ENCODE measurements at places on chromosomes 2 and 18.

DNA sequence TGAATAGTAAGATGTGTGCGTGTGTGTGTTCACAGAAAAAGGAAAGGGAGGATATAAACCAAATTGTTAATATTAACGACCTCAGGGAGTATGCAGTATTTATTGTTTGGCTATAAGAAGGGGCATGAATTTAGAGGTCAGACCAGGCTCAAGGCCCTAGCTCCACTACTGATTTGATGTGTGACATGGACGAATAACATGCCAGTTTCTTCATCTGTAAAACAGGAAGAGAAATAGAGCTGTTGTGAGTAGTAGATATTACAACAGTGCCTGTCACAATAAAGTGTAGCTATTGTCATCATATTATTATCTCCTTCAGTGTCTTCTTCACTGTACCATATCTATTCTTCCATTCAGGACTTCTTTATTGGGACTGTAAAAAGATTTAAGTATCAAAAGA is 4.1 kb upstream of the MAT2A start:
- DNase-seq = no peak

- DNase-seq = no peak
Measured at GRCh38 chr2:24855726-24856125, 62.5 kb downstream of the CENPO start.

DNA sequence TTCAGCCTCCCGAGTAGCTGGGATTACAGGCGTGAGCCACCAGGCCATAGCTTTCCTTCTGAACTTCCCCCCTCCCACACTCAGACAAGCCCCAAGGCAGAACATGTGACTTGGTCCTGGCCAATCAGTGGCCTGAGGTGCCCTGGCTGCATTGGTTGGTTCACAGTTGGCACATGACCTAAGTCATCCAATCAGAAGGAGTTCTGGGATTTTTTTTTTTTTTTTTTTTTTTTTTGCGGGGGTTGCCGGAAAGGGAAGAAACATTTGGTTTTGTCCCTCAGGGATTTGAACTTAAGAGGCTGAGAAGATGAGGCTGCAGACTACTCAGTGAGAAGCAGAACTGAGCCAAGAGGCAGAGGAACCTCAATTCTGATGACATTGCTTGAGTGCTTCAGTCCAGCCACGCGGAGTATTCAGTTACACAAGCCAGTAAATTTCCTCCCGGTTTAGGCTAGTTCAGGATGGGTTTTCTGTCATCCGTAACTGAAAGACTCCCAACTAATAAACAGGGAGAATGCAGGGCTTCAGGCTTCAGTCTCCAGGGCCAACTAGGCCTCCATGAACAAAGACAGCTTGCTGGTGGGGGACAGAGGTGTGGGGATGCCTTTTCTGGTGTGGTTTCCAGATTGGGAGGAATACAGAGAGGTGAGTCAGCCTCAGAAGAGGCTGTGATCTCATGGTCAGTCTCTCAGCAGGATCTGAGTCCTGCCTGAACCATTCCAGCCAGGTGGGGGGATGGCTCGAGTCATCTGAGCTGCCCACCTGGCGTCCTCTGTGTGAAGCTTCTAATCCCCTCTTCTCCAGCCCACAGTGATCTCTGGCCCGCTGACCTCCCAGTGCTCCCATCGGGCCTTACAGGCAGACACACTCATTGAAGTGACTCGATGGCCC is 9.2 kb downstream of the PTMA start:
- DNase-seq = no peak

DNA sequence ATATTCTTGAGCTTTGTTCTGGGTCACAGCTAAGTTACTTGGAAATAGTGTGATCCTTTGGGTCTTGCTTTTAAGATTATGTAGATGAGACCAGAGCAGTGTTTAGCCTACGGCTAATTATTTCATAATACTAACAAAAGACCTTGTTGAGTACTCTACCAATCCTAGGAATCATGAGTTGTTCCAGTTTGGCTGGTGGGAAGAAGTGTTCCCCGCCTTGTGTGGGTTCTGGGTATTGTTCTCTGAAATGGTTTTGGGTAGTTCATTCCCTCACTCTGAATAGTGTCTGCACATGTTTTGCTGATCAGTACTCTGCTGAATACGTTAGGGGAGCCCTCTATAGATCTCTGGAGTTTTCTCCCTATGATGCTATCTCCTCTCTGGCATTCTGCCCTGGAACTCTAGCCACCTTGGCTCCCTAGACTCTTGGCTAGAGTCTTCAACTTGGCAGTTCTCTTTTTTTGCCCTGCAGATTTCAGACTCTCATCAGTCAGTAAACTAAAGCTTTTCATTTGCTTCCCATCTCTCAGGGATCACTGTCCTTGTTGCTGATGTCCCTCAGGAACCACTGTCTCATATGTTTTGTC is 48.4 kb downstream of the NEMP2 start:
- DNase-seq = no peak

- DNase-seq = no peak
Measured at GRCh38 chr2:64460330-64460729, 6.4 kb downstream of the LGALSL start.

DNA sequence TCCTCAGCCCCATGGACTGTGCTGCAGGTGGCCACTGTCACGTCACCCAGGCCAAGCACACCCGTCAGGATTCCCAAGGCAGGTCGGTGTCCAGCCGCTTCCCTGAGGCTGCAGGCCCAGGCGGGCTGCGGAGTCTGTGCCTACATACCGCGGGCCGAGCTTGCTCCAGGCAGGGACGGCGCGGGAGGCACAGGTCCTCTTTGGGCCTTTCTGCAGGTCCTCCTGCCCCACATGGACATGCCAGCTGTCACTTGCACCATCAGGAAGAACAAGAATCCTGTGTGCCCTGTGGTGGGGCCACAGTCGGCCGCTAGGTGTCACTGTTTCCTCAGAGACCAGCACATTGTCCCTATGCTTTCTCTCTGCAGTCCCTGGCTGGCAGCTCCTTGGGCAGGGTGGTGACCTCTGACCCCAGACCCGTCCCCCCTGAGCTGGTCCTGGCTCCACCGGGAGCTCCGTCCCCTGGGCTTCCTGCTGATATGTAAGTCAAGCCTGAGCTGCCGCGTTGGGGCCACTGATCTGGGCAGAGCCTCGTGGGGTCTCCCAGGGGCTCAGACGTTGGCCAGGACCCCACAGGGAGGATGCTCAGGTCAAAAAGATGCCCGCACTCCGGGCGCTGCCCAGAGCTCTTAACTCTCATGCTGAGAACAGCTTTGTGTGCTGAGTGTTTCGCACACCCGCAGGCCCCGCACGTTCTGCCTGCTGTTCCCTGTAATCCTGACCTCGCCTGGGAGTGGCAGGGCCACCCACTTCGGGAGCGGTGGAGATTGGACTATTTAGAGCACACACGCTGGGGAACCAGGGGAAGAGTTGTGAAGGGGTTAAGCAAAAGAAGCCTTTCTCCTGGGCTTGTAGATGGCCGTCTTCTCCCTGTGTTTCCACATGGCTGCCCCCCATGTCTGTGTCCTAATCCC is 17.3 kb upstream of the AGXT start:
- DNase-seq = peak; percentile 64

DNA sequence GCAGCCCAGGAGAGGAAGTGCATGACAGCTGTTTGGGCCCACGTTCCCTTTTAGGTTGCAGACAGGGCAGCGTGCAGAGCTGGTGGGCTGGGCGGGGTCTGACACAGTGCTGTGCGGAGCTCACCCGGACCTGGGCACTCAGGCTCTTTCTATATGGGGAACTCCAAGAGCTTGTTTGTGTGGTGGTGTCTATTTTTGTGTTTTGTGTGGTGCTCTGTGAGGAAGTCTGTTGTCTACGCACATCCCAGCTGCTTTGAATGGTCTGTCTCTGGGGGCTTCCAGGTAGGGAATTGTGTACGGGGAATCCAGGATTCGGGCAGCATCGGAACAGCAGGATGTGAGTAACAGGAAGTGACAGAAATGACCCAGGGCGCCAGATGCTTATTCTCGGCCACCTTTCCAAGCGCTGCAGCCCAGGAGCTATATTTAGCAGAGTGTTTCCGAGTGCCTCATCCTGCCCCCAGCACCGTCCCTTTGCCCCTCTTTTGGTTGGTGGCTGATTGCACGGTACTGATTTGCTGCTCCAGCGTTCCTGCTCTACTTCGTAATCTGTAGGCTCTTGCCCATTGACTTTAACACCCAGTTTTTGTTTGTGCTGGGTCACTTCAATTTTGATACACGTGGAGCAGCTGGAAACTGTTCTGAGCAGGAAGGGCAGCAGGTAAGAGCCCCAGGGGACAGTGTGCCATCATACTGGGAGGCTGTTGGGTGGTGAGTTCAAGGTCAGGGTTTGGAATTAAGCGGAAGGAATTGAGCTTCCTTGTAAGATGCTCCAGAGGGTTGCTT is 64.7 kb downstream of the DGKD start:
- no peak for DNase-seq

- no peak for DNase-seq
Measured at GRCh38 chr18:27382567-27383216, 197.6 kb upstream of the CHST9 start.

- no peak for DNase-seq
Measured at GRCh38 chr18:8673256-8674209, 31.8 kb upstream of the MTCL1 start.

- DNase-seq = no peak
Measured at GRCh38 chr18:57843386-57843785, 40.3 kb upstream of the ATP8B1 start.

- no peak for DNase-seq
Measured at GRCh38 chr2:58241546-58241864, 380 bp upstream of the FANCL start.

GRCh38 chr2:40962026-40962425 is 510.1 kb upstream of the SLC8A1 start:
- no peak for DNase-seq

DNA sequence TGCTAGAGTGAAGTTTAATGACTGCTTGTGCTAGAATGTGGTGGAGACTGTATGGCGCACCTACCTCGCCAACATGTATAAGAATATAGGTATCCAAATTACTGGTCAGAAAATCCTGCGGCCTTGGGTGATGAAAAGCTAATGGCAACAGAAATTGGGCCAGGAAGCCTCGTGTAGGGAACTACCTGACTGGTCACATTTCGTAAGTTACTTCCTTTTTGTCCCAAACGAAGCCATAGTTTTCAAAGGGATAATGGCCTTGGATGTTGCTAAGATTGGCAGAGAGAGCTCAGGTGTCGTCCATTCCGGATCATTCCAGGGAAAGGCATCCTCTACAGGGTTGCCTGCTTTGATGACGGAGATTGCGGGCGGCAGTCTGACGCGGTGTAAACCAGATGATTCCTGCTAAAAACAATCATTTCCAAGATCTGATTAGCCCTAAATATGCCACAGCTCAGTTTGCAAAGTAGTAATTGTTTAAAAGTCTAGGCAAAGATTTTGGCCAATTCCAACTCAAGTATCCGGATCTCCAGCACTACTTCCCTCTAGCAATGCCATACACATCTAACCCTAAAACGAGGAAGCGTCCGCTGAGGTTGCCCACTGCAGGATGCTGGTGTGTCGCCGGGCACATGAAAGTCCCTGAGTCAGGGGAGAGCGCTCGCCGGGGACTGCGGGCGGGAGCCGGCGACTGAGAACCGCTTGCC is 708 bp upstream of the MALT1 start:
- no peak for DNase-seq

GRCh38 chr2:46534589-46534988 is 55.2 kb downstream of the TMEM247 start:
- DNase-seq = no peak

DNA sequence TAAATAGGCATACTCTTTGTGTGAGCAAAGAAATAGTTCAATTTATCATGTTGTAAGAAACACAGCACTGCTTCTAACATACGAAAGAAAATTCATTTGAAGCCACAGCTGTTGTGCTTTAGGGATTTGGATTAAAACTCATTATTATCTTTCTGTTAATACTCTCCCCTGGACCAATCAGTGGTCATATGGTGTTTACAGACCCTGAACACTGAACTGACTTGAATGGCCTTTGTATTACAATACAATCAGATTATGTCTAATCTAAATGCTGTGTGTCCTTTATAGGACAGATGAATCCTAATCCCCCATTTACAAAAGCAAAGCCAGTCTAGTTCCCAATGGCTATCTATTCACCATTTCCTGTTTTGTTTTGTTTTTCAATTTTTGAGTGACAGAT is 36.5 kb downstream of the ZNF385B start:
- no peak for DNase-seq

DNA sequence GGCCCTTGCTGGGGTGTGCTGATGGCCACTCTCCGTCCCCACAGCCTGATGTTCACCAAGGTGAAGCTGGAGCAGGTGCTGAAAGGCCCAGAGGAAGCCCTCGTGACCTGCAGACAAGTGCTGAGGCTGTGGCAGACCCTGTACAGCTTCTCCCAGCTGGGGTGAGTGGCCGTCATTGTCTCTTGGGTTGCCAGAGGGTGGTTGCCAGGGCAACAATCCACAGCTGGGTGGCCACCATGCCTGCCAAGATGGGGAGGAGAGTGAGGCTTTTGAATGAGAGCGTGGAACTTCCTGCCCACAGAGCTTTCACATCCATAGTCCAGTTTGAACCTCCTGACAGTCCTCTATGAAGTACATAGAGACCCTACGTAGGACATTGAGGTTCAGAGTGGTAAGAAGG is 108.8 kb downstream of the STPG4 start:
- DNase-seq = no peak

- DNase-seq = no peak
Measured at GRCh38 chr2:28052691-28053090, 162.2 kb downstream of the BABAM2 start.

- DNase-seq = no peak
Measured at GRCh38 chr18:44885507-44885906, 204.8 kb downstream of the SETBP1 start.

DNA sequence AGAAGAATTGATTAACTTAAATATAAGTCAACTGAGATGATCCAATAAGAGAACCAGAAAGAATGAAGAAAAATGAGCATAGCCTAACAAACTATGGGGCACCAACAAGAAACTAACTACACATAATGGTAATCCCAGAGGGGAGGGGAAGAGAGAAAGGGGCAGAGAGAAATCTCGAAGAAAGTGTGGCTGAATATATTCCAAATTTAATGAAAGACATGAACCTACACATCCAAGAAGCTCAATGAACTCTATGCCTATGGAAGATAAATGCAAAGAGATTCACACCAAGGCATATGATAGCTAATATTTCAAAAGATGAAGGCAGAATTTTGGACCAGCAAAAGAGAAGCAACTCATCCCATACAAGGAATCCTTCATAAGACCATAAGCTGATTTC is 649.2 kb downstream of the ZEB2 start:
- DNase-seq = no peak

DNA sequence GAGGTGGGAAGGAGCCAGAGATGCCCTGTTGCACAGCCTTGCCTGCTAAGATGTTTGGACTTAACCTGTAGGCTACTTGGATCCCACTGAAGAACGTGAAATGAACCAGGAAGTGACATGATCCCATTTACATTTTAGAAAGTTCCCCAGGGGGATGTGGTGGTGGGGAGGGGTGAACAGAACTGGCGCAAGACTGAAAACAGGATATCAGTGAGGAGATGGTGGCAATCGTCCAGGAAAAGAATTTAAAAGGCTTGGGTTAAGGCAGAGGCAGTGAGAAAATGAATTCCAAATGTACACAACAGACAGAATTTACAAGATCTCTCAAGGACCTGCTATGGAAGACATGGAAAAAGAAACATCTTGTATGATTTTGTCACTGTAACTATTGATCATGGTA is 42.3 kb downstream of the SULT1C2 start:
- DNase-seq = no peak

- DNase-seq = no peak
Measured at GRCh38 chr18:35397976-35398375, 20.8 kb upstream of the ZNF396 start.

Data from stimulated activated CD4-positive, alpha-beta T cell treated with anti-CD3 and anti-CD28 coated beads, Interleukin-1b, Interleukin-23, amount 100 ng/mL, for 1 hour (primary cell).